Retinal pigment epithelial cell (primary cell): ENCODE measurements at places on chromosomes 1 and 21.

GRCh38 chr1:46747683-46748288 is 28.9 kb upstream of the EFCAB14 start:
- DNase-seq = peak; percentile 8

GRCh38 chr21:16913010-16913409 is 599.8 kb upstream of the CXADR start:
- no peak for DNase-seq

DNA sequence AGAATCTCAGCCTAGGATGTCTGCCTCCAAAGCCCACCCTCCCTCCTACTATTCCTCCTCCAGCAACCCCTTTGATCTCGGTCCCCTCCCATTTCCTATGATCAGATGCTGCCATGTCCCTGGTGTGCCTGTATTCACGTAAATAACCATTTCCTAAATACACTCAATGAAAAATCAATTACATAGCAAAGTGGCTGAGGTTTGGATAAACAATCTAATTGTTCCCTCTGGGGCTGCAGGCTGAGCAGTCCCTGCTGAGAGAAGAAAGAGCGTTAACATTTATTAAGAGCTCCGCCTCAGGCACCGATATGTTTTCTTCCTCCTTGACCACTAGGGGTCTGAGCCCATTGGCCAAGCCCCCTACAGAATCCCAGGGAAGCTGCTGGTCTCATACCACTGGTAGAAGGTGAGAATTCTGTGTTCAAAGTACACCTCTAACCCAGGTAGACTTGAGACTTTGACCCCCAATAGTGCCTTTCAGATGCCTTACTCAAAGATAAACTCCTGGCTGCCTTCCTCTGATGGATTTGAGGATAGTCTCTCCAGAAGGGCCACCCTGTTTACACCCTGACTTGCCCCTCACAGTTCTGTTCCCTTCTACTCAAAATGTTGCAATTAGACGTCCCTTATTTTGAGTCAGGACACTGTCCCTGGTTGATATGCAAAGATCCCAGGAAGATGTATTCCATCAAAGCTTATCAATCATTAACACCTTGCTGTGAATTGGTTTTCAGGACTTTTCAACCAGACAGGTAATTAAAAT is 33.9 kb upstream of the CAMK1G start:
- DNase-seq = no peak

DNA sequence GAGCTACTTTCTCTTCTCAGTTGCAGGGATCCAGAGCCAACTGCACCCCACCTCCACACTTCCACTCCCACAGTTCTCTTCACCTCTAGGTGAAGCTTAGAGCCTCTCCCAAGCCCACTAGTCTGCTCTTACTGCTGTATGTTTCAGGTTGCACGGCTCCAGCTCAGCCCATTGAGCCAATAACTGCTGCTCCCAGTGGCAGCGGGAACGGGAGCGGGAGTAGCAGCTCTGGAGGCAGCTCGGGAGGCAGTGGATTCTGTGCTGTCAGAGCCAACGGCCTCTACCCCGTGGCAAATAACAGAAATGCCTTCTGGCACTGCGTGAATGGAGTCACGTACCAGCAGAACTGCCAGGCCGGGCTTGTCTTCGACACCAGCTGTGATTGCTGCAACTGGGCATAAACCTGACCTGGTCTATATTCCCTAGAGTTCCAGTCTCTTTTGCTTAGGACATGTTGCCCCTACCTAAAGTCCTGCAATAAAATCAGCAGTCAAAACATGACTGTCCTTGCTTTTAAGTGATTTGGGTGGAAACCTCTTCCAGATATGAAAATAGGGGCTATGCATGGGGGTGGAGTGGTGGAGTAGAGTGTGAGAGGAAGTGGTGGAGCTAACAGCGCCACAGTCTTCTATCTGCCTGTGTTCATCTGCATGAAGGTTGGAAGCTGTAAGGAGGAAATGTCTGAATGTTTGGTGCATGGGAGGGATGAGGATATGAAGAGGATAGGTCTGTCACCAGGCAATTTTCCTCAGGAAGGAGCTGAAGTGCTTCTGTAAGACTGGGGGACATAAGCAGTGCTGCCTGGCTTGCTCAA is 29.6 kb downstream of the CHIA start:
- no peak for DNase-seq

DNA sequence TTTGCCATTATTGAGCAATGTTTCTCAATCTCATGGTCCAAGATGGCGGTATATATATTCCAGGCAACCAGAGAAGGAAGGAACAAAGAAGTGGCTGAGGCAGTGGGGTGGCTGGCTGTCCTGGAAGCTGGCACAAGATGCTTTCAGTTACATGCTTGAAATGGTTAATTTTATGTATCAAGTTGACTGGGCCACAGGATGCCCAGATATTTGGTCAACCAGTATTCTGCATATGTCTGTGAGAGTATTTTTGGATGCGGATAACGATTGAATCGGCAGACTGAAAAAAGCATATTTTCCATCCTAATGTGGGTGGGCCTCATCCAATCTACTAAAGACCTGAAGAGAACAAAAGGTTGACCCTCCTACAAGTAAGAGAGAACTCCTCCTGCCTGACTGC is 55.2 kb downstream of the MAP3K7CL start:
- no peak for DNase-seq

GRCh38 chr1:15245593-15246360 is 1.2 kb upstream of the FHAD1 start:
- DNase-seq = no peak

- DNase-seq = no peak
Observed at GRCh38 chr1:32949519-32949918, 15.1 kb downstream of the RNF19B start.

DNA sequence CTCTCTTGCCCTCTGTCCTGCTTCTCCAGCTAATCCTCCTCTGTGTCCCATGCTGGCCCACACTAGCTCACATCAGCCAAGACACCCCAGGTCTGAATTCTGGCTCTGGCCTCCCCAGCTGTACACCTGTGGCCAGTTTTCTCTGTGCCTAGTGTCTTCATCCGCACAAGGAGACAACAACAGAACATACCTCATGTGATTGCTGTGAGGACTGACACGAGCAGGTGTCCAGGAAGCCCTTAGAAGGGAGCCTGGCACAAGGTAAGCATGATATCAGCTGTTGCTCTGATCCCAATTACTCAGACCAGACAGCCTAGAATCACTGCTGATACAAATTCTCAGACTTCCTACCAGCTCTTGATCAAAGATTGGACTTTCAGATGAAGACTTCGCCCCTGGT is 71.2 kb upstream of the GJB5 start:
- no peak for DNase-seq

- no peak for DNase-seq
Observed at GRCh38 chr1:25779894-25780293, 20.1 kb upstream of the SELENON start.

DNA sequence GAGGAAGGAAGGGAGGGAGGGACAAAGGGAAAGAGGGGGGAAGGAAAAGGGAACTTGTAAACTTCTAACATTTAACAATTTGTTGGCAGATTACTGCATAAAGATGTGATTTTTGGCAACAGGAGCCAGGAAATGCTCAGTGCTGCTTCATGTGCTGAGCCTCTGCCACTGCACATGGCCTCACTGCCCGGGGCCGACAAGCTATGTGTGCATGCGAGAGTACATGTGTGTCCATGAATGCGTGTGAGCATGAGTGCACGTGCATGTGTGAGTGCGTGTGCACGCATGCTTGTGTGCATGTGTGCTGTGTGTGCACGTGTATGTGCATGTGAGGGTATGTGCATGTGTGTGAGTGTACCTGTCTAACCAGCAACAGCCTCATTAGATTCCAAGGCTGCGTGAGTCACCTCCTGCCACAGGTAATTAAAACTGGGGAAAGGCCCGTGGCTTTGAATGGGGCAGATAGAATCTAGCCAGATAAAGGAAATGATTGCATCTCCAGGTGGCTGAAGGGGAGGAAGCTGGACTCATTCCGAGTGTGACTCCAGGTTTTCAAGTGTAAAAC is 41.4 kb upstream of the TSPEAR start:
- no peak for DNase-seq

DNA sequence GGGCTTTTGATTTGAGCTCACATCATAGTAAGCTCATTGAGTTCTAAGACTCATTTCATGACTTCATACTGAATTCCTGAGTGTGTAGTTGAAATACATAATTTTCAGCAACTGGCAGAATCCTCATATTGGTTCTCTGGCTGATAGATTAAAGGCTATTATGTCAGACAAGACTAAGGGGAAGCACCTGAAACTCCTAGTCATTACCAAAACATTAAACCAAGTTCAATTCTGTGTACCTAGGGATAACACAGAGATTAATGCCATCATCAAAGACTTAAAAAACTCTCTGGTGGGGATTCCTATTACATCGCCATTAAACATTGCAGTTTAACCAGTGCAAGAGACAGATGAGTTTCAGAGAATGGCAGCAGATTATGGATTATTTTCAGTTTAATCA is 339.1 kb downstream of the PTPRC start:
- DNase-seq = no peak

- no peak for DNase-seq
Observed at GRCh38 chr1:17717594-17718535, 37.3 kb upstream of the ACTL8 start.

DNA sequence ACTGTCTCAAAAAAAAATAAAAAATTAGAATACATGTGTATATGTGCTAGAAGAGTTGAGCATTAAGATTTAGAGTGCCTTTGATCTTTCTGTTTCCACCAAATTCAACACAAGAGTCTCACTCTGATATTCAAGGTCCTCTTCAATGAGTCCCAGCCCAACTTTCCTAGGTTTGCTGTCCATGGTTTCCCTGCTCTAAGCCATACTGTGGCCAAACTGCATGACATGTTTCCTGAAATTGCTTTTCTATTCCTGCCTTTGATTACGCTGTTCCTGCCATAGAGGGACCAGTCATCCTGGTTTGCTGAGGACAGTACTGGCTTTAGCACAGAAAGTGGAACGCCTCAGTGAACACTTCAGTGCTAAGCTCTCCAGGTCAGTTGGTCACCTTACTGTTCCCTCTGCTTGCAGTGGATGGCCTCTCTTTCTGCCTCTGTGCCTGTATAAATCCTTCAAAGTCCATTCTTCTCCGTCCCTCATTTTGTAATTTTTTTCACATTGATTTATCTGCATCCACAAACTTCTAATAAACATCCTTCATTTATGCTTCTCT is 305.9 kb upstream of the PROX1 start:
- no peak for DNase-seq

GRCh38 chr1:206932177-206932576 is 10.4 kb upstream of the FCMR start:
- DNase-seq = no peak

DNA sequence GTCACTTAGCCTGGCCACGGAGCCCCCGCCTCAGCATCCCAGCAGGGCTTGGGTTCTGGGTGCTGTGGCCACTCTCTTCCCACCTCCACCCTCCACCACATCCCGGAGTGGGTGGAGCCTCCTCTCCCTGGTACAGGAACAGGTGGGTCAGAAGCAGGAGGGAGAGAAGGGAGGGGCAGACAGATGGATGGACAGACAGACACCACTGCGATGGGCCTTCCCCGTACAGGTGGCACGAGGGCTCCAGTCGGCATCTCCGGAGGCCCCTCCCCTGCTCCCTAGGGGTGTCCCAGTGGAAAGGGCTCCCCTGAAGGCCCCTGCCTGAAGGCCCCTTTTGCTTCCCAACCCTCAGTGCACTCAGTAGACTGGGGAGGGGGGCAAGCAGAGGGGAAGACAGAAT is 96.9 kb upstream of the TARDBP start:
- DNase-seq = no peak

GRCh38 chr1:18373151-18373550 is 107.6 kb upstream of the KLHDC7A start:
- no peak for DNase-seq

DNA sequence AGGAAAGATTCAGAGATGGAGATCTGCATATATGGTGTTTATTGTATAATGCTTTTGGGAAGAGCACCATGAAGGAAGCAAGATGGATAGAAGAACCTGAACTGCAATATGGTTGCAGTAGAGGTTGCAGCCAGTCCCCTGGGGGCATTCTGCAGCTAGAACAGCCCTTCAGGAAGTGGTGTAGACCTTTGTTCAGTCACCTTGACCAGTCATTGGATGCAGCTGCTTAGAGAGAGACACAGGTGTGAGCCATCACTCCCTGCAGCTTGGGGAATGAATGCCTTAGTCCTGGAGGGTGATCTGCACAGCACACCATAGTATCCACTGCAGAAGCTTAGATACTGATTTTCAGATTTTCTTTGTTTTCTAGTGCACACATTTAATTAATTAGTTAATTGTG is 42.3 kb downstream of the NEK7 start:
- no peak for DNase-seq

- no peak for DNase-seq
Observed at GRCh38 chr1:79287982-79288381, 281.5 kb upstream of the ADGRL4 start.

DNA sequence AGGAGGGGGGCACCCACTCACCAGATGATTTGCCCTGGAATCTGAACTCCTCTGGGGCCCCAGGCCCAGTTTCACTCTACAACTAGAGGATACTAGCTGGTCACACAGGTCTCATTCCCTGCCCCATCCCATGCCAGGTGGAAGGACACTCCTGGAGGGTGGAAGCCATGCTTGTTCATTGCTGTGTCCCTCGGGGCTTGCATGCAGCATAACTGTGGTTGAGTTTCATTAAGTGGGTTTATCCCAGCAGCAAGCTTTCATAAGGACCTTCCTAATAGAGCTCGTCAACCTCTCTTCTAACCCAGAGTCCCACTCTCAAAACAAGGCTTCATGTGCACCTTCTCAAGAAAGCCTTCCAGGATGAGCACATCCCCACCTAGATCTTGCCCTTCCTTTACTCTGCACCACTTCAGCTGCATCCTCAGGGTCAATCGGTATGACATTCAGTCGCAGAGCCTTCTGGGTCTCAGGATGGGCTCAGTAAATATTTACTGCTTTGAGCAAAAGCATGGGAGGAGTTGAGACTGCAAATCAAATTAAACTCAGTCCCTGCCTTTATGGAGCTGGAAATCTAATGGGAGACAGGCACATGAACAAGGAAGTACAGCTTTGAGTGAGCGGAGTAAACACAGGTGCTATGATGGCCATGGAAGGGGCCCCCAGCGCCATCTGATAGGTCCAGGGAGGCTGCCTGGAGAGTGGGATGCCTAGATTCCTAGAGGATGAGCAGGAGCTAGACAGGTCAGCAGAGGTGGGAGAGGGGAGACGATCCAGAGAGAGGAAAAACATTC is 32.3 kb downstream of the LAMB3 start:
- DNase-seq = no peak

DNA sequence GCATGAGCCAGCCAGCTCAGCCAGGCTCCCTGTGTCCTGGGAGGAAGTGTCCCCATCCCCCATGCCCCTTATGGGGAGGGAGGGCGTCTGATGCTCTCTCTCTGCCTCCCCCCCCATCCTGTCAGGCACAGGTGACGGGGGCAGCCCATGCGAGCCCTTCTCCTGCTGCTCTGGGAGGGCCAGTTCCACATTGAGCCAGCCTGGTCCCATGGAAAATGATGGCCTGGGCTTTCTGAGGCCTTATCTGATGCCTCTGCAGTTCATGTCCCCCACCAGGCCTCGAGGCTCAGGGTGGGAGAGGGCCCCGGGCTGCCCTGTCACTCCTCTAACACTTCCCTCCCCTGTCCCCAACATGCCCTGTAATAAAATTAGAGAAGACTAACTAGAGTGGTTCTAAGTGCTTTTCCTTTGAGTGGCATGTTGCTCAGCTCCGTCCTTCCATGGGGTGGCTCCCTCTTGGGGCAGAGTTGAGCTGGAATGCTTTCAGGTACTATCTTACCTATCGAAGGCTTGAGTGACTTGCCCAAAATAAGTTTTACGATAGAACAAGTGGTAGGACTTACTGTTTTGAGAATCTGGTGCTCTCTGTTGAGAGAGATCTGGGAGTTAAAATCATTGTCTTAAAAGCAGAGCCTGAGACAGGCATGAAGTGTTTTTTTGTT is 1.8 kb upstream of the MTFR1L start:
- DNase-seq = no peak
